Right forelimb (tissue), 1 donor: ENCODE measurements at places on chromosomes 2 and 18.

- DNase-seq = no peak
Measured at GRCh38 chr2:74089816-74090745, 57.6 kb downstream of the BOLA3 start.

GRCh38 chr2:183610724-183611123, 486.5 kb downstream of the NUP35 start:
- DNase-seq = no peak

DNA sequence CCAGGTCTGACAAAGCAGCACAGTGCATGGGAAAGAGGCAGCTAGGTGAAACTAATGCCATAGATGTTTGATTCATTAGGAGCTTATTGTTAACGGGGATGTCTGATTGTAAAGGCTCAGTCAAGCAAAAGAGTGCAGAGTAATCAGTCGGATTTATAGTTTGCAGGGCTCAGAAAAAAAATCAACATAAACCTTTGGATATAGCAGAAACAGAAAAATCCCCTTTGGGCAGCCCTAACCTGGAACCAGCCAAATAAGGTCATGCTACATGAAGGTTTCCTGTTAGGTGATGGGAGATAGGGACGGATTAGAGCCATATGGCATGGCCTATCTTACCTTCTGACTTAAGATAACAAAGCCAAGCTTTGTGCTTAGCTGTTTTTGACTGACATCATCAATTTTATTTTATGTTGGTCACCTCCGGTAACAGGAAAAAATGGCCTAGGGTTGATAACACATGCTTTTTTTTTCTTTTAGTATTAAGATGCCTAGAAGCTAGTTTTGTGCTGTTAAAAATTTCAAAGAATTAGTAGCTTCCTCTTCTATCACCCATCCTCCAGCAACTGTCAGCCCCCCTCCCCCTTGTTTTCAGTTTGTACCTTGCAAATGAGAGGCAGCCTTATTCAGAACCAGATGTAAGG, 60.7 kb upstream of the ZEB2 start:
- no peak for DNase-seq

DNA sequence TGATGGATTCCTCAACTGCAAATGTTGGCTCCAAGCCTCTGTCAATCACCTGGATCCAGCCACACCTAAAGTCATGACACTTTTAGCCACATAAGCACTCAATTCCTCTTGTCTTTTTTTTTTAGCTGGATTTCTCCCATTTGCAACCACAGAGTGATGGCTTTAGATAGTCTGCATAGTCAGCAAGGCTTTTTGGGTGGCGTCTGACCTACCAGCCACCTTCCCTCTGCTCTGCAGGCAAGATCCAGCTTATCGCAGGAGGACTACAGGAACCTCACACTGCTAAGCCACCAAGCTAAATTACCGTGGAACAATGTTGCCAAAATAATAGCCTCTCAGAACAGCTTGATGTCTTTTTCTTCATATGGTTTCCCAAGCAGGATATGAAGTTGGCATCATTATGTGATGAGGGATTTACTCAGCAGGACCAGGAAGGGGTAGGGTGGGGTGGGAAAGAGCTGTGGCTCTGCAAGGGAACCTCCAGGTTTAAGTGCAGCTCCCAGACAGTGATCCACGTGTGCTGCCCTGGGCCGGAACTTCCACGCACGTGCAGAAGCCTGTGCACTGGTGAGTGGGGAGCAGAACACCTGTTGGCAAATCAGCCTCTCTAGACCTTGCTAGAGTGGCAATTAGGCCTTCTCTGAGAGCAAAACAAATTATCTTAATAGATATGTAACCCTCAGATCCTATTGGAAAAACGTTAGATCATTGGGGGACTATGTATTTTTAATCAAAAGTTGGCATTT, 170.6 kb upstream of the NCK2 start:
- DNase-seq = no peak

DNA sequence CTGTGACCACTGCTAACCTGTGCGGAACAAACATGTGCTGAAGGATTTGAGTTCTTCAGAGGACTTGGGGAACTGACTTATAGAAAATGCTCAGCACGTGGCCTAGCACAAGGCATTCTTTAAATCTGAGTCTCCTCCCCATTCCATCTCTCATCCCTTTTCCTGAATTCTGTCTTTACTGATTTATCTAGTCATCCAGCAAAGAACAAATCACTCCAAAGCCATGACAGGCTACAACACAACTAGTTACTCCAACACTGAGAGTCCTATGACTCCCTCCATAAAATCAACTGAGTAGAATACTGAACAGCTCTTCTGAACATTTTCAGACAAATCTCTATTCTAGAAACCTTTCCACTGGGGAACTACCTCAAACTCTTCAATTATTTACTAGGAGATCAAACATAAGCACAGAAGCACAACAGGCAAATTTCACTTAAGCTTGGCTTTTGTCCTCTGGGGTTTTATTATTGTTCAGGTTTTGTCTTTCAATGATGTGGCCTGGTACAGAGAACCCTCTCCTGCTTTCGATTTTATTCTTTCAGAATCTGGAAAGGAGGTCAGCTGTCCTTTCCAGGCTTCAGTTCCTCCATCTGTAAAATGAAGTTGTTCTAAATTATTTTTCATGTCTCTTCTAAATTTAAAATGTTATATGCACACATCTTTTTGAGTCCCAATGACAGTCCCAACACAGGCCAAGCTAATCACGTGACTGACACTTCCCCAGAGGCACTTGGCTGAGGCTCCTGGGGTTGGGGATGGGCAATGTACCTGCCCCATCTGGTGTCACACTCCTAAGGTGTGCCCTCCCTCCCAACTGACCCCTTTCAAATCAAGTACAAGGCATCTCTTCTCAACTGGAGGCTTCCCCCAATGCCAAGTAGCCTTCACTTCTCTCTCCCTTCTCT, 31.8 kb downstream of the RNU4ATAC start:
- no peak for DNase-seq

DNA sequence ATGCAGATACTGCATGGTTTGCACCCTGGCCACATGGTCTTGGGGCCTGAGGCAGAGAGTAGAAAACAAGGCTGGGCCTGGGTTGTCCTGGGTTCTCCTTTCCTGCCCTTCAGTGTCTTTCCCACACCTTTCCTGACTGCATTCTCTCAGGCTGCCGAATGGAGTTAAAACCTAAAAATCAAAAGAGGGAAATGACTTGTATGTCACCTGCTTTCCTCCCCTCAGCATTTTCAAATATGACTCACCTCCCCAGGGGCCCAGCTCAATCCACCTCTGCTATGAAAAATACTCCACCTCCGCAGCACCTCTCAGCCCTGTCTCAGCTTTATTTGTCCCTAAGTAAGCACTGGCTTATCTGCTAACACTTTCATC, 457.8 kb upstream of the MEX3C start:
- no peak for DNase-seq
